Activated T-helper 1 cell treated with anti-CD3 and anti-CD28 coated beads, Interleukin-2, amount 50 U/mL, for 16 hours (primary cell): ENCODE measurements at places on chromosomes 3 and 15.

DNA sequence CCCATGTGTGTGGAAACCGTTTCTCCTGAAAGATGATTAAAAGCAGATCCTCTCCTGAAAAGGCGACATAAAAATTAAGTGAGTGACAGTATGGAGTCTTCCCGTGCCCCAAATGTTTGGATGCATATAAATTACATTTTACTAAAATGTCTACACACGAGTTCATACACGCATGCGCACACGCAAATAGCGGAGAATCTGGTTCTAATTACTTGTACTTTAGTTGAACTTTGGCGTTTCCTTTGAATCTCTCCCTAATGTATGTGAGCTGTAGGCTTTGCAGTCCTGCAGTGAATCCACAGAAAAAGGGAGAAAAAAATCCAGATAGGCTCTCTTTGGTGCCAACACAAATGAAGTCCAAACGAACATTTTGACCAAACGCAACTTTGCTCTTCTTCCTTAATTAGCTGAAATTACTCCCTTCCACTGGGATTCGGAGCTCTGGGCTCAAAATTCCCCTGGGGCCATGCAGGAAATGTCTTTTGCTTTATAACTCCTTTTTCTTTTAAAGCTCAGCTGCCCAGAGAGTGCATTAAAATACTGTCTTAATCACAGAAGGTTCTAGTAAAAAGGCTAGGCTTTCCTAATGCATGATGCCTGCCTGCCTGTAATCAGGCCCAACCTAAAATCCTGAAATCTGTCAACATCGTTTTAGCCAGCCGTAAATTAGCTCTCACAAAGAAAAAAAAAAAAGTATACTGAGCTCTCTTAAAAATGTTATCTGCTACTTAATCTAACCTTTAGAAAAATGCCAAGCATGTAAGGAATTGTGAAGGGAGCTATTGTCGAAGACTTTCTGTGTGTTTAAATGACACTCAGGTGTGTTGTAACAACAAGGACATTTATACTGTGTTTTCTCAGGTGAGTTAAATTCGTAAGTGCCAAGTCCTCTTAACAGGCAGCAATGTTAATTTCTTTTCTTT is 26.2 kb downstream of the RARB start:
- no peak for DNase-seq

DNA sequence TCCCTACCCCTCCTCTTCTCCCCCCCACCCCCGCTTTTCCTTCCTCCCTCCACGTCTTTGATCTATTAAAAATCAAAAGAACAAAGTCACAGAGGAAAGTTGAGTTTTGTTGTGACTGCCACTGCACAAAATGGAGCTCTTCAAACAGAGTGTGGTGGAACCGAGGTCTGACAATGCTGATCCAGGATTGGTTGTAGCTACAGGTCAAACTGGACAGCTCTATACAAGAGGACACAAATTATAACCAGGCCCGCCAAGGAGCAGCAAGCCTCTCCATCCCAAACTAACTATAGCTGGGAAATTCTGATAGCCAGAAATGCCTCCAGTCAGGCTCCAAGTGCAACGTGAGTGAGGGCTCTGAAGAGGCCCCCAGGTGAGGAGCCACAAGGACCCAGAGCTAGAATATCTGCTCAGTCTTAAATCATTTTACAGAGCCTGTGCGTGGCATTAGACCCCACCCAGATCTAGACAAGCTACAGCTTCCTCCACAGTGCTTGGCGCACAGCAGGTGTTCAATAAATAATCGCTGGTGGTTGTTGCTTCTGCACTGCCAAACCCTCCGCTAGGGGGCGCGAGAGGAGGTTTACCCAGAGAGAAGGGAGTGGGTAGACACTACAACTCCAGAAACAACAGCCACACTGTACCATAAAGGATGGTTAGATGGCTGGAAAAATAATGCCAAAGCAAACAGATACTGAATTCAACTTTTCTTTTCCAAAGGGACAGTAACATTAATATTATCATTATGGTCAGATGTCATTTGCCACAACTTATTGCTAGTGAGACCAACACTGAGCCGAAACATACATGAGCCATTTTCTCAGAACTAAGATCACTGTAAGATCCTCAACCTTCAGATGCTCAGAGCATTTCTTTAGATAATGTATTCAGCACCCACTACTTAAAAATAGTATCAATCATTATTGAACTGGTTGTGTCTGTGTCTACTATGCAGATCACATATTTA is 44.6 kb downstream of the ZIC4 start:
- DNase-seq = no peak

GRCh38 chr3:66336333-66336766 is 115.5 kb downstream of the SLC25A26 start:
- DNase-seq = no peak

GRCh38 chr15:62985768-62986167 is 56.8 kb upstream of the TPM1 start:
- DNase-seq = no peak

GRCh38 chr3:98893740-98894139 is 7.8 kb downstream of the DCBLD2 start:
- DNase-seq = no peak

DNA sequence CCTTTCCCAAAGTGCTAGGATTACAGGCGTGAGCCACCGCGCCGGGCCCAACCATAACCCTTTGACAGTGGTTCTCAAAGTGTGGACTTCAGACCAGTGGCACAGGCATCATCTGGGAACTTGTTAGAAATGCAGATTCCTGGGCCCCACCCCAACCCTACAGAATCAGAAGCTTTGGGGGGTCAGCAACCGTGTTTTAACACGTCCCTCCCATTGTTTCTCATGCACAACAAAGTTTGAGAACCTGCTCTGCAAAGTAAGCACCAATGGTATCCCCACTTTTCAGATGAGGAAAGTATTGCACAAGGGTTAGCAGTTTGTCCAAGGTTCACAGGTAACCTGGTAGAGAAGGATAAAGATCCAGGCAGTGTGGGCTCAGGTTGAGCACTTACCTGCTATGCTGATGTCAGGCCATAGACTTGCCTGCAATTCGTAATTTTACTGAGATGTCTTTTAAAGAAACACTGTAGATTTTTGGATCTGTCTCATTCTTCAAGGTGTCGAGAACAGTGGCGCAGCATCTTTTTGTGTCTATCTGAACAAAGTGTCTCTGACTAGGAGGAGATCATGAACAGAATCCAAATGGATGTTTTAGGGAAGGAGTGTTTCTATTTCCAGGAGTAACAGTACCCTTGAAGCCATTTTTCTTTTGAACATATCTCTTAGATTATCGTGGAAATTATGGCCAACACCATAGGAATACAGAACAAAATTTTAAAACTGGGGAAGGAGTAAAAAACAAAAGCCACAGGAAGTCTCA is 2.5 kb downstream of the GXYLT2 start:
- no peak for DNase-seq

GRCh38 chr3:146838221-146838620 is 233.1 kb upstream of the PLSCR5 start:
- no peak for DNase-seq

DNA sequence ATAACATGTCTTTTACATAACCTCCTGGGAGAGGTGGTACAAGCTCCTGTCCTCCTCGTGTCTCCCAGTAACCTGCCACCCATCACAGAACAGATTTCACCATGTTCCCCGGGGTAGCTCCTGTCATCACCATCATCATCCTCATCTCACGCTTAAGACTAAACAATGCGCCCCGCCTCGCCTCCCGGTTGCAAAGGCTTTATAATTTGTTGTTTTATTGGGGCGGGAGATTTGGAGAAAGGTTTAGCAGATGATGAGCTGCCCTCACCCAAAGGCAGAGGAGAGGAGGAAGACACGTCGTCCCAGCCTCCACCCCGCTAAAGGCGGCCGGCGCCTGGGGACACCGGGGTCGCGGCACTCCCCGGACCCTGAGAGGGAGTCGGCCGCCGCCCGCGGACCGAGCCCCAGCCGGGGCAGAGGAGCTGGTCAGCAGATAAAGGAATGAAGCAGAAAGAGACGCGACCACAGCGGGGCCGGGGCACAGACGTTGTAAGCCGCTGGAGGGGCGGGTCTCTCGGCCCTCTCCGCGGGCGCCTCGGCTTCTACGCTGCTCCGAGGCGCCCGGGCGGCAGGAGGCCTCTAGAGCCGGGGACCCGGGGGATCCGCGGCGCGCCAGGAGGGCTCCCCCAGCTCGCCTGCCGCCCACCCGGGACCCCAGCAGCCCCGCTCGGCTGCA is 589 bp downstream of the HERC1 start:
- no peak for DNase-seq

- no peak for DNase-seq
These were observed 92.3 kb downstream of the RAP2B start for GRCh38 chr3:153254361-153254760.

GRCh38 chr3:45958321-45958791 is 15.1 kb downstream of the CXCR6 start:
- DNase-seq = no peak
